ENCODE measurements at places on chromosomes 12 and 14. TPM values are rescaled to one million over a fixed set of nuclear protein-coding genes. Genes with fewer than 3 reads are reported as not detected.

Gene ARHGEF25
- 32.5 TPM for total RNA-seq

- H3K27ac ChIP-seq: no peak overlapping the region
- peaks cover 19% of the 10 kb centered on the region for H3K27me3 ChIP-seq
- H3K4me1 ChIP-seq: no peaks in the 10 kb centered on the region
- no peak overlapping the region for H3K4me3 ChIP-seq
- no peaks in the 10 kb centered on the region for H3K36me3 ChIP-seq
Measured at GRCh38 chr14:94522115-94522724, 13.0 kb upstream of the SERPINA12 start.

Gene AKAP6
- total RNA-seq: 0.73 TPM

DNA sequence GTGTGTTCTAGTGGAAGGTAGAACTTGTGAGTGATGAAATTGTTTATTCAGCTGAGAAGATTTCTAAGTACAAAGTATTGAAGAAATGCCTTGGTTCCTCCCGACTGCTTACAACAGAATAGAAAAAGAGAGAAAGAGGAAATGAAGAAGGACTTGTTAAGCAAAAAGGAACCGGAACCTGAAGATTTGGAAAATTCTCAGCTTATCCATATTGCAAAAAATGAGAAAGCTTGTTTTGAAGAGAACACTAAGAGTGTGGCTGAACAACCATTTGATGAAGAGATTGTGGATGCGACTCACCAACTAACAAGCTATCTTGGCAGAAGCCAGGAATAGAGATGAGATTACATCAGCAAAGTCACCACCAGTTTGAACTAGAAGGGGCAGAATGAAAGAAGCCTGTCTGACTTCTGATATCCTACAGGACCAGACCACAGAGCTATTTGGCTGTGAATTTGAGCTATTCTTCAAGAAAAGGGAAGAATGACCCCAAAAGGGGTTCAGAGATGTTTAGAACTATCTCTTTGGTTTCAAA, 15.1 kb downstream of the NDUFA9 start:
- H3K4me3 ChIP-seq: no peak overlapping the region
- H3K4me1 ChIP-seq: no peaks in the 10 kb centered on the region
- DNase-seq: peak; percentile 4
- no peaks in the 10 kb centered on the region for H3K27me3 ChIP-seq
- peaks cover 68% of the 10 kb centered on the region for H3K36me3 ChIP-seq

GRCh38 chr14:69715725-69716477, 51.0 kb upstream of the SRSF5 start:
- H3K4me3 ChIP-seq: no peak overlapping the region
- DNase-seq: peak; percentile 55
- H3K27ac ChIP-seq: no peak overlapping the region

Gene ARMH4
- total RNA-seq: 14.2 TPM

Gene KCTD10
- total RNA-seq: 55.2 TPM

Gene ZNF385A
- total RNA-seq: 17.5 TPM

Gene BMP4
- not detected for total RNA-seq

DNA sequence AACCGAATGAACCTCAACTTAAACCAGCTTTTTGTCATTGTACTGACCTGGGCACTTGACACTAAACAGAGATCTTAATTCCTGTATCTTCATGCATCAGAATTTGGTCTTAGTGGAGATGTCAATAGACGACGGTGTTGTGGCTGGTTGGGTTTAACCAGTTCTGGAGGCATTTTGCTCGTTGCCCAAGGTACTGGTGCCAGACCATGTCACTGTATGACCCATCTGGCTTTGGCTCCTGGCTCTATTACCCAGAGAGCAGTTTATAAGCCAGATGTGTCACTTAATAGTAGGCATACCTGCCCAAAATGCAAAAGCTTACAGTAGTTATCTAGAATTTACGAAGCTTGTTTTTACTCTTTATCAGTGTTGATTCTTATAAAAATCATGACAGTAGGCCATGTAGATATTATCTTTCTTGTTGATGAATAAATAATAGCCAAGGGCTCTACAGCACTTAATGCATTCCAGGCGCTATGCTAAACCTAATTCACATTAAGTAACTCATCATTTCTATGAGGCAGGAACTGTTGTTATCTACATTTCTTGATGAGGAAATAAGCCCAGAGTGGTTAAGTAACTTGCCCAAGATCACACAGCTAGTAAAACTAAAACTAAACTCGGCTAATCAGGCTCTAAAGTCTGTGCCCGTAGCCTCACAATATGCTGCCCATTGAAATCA, 179.7 kb upstream of the HIF1A start:
- DNase-seq: no peak
- no peaks in the 10 kb centered on the region for H3K27me3 ChIP-seq
- no peaks in the 10 kb centered on the region for H3K36me3 ChIP-seq
- H3K4me3 ChIP-seq: no peak overlapping the region
- H3K4me1 ChIP-seq: no peaks in the 10 kb centered on the region
- H3K27ac ChIP-seq: no peak overlapping the region

GRCh38 chr12:42603246-42603990, 13.9 kb upstream of the PRICKLE1 start:
- no peaks in the 10 kb centered on the region for H3K27me3 ChIP-seq
- H3K36me3 ChIP-seq: no peaks in the 10 kb centered on the region
- H3K4me1 ChIP-seq: no peaks in the 10 kb centered on the region
- H3K27ac ChIP-seq: no peak overlapping the region
- no peak overlapping the region for H3K4me3 ChIP-seq

DNA sequence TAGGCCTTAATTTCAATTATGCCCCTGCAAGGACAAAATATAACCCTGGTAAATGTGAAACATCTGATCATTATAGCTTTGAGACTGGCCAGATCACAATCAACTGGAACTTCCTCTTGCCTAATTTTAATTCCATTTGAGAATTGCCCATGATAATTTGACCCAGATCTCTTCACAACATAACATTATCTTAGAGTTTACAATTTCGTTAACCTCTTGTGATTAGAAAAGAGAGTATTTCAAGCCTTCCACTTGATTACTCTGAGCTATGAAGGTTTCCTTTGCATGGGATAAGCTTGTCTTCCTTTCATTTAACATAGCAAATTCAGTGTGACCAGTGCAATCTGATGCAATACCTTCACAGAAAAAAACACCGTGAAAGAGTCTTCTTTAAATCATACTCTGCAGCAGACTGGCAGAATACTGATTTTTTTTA, 143.6 kb downstream of the DUSP6 start:
- H3K36me3 ChIP-seq: no peaks in the 10 kb centered on the region
- DNase-seq: peak; percentile 78
- peak overlapping the region; percentile 83 for H3K27ac ChIP-seq
- no peak overlapping the region for H3K4me3 ChIP-seq
- no peaks in the 10 kb centered on the region for H3K27me3 ChIP-seq
- H3K4me1 ChIP-seq: peaks cover 57% of the 10 kb centered on the region

Gene DLGAP5
- 144 TPM for total RNA-seq

DNA sequence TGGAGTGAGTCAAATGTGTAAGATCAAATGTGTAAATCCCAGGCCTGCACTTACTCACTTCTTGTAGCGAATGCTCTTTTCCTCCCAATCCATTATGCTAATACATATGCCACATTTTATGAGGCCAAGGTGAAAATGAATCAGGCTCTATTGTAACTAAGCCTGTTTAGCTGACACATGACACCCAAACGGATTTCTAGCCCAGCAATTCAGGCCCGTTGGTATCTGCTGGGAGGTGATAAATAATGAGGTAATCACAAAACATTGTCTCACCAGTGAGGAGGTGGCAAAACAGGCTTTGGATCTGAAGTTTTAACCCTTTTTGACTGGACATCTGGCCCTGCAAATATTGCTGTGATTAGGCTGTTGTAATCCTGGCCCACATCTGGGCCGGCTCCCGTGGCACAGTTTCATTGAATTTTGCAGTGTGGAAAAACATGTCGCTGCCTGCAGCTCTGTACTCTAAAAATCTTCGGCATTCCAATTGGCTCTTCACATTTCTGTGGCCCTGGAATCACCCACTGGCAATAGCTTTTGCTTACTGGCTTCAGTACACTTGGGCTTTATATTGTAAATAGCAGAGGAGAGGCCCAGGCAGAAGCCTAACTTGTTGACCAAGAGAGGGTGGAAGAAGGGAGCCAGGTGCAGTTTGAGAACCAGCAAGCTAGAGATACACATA, 106.1 kb downstream of the PAX9 start:
- DNase-seq: peak; percentile 60
- H3K36me3 ChIP-seq: no peaks in the 10 kb centered on the region
- H3K27me3 ChIP-seq: no peaks in the 10 kb centered on the region
- peak overlapping the region; percentile 54 for H3K27ac ChIP-seq
- peaks cover 49% of the 10 kb centered on the region for H3K4me1 ChIP-seq
- no peak overlapping the region for H3K4me3 ChIP-seq

Gene DLK1
- total RNA-seq: not detected

Gene FAM161B
- total RNA-seq: 1.7 TPM

DNA sequence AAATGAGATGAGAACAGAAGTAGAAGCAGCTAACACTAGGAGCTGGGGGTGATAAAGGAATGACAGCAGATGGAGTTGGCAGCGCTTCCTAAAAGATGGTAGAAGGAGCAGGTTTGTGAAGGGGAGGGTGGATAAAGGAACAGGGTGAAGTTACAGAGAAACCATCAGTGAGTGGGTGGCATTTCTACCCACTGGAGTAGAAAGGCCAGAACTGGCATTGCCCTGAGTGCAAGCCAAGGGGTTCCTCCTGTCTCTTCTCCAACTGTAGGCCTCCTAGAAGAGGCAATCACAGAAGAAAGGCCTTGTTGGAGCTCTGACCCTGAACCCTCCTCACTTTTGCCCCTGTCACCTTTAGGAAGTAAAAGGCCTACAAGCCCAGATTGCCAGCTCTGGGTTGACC, 2.2 kb downstream of the KRT18 start:
- no peaks in the 10 kb centered on the region for H3K27me3 ChIP-seq
- H3K36me3 ChIP-seq: peaks cover 7% of the 10 kb centered on the region
- DNase-seq: no peak

DNA sequence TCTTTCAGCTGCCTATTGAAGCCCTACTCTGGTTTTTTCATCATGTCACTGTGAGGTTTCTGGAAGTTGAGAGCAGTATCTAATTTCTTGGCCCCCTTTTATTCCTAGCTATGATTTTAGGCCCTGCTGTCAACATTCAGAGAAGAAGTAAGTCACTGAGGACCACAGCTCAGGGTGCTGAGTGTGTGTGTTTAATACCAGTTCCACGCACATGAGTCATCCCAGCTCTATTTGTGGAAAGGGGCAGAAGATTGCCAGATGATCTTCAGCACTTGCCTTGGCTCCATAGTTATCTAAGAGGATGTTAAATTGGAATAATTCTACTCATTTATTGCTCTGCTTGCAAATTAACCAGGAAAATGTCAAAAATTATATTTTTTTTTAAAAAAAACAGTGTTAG, 65.5 kb upstream of the SLC38A4 start:
- H3K36me3 ChIP-seq: no peaks in the 10 kb centered on the region
- peak; percentile 4 for DNase-seq
- H3K27me3 ChIP-seq: no peaks in the 10 kb centered on the region
- H3K4me3 ChIP-seq: no peak overlapping the region

- H3K27ac ChIP-seq: peak overlapping the region; percentile 59
- DNase-seq: peak; percentile 42
- peaks cover 14% of the 10 kb centered on the region for H3K4me1 ChIP-seq
- no peak overlapping the region for H3K4me3 ChIP-seq
Measured at GRCh38 chr12:113231235-113232088, 10.2 kb downstream of the TPCN1 start.

Gene MAP4K5
- total RNA-seq: 58.9 TPM

- no peaks in the 10 kb centered on the region for H3K27me3 ChIP-seq
- no peak overlapping the region for H3K4me3 ChIP-seq
- no peaks in the 10 kb centered on the region for H3K36me3 ChIP-seq
- H3K4me1 ChIP-seq: no peaks in the 10 kb centered on the region
Measured at GRCh38 chr12:79900951-79901350, 33.9 kb downstream of the PPP1R12A start.

DNA sequence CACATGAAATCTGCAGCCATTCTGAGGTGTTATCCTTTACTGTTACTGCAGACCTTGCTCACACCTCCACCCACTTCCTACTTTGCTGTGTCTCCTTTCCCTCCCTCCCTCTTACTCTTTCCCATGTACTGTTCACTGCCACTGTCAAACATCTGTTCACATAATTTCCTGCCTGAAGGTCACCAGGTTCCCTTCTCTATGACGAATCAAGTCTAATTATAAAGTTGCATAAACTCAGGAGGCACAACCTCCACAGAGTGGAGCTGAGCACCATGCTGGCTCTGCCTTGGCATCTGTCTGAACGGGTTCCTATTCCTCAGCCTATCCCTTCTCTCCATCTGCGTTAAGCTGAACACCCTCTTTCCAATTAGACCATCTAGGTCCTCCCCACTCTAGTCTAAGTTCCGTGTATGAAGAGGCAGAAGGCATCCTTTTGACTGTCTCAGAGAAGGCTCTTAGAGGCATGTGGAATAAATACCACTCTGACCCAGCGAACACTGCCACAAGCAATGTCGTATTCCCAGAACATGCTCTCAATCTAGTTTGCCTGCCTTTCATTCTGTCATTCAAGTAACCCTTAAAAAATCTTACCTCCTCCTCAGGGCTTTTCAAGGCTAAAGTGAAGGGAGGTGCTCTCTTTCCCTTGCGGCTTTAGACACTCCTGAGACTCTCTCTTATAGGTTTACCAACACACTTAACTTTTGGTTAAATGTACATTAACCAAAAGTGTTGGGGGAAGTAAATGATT, 48.7 kb downstream of the ACADS start:
- no peak for DNase-seq
- no peak overlapping the region for H3K4me3 ChIP-seq
- no peak overlapping the region for H3K27ac ChIP-seq
- H3K36me3 ChIP-seq: no peaks in the 10 kb centered on the region
- H3K27me3 ChIP-seq: no peaks in the 10 kb centered on the region
- no peaks in the 10 kb centered on the region for H3K4me1 ChIP-seq

Gene OR4Q2
- not detected for total RNA-seq

- H3K36me3 ChIP-seq: no peaks in the 10 kb centered on the region
- H3K4me1 ChIP-seq: peaks cover 4% of the 10 kb centered on the region
- H3K27me3 ChIP-seq: peaks cover 71% of the 10 kb centered on the region
- DNase-seq: peak; percentile 15
- H3K4me3 ChIP-seq: no peak within 1 kb of the TSS
Measured at GRCh38 chr12:21940549-21941505, at the start of gene ABCC9. Gene ABCC9, minus strand, starts transcription at chr12:21941426. Its CDS starts 4,752 bp downstream, at chr12:21936674.

GRCh38 chr12:108566452-108566851, 4.1 kb downstream of the ISCU start:
- H3K4me1 ChIP-seq: peaks cover 40% of the 10 kb centered on the region
- H3K27me3 ChIP-seq: no peaks in the 10 kb centered on the region
- peaks cover 52% of the 10 kb centered on the region for H3K36me3 ChIP-seq
- DNase-seq: no peak

DNA sequence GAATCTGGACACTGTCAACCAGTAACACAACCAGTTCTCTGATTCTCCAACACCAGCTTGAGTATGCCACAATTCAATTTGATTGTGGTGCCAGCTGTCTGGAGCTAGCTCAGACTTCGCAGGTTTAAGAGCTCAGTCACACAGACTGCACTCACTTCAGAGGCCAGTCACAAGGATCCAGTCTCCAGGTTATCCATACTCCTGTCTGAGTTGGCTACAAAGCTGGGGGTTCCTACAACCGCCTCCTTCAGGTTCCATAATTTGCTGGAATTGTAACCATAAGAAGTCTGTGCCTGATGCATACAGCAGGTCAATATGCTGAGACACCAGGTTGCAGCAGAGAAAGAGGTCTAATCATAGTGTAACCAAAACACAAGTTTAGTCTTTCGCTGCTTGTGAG, 70.5 kb upstream of the CPSF6 start:
- H3K36me3 ChIP-seq: no peaks in the 10 kb centered on the region
- no peak overlapping the region for H3K4me3 ChIP-seq
- H3K4me1 ChIP-seq: no peaks in the 10 kb centered on the region
- no peaks in the 10 kb centered on the region for H3K27me3 ChIP-seq
